Neural crest cell (in vitro differentiated cells): ENCODE measurements at places on chromosomes 5 and 9. TPM values are rescaled to one million over a fixed set of nuclear protein-coding genes. Genes with fewer than 3 reads are reported as not detected.

The CTSV gene
- 5.7 and 7.2 TPM in 2 replicates for total RNA-seq

The PCDHB13 gene
- 3.6 TPM in 2 replicates for total RNA-seq

The HRH2 gene
- 1.5 and 1.7 TPM in 2 replicates for total RNA-seq

The ZNF658 gene
- 8.0 and 8.1 TPM in 2 replicates for total RNA-seq

The GBGT1 gene
- 12.9 and 13.8 TPM in 2 replicates for total RNA-seq

The SPATA31E1 gene
- 0.16 and 0.21 TPM in 2 replicates for total RNA-seq

The GRM6 gene
- total RNA-seq = not detected in 2 replicates

The PCDHB16 gene
- total RNA-seq = 11.4 and 12.6 TPM in 2 replicates

The PCDHGA2 gene
- 0.32 and 0.54 TPM in 2 replicates for total RNA-seq

The FAM240B gene
- total RNA-seq = not detected in 2 replicates

The HACD4 gene
- 0.72 and 0.75 TPM in 2 replicates for total RNA-seq

The FAM151B gene
- total RNA-seq = 1.9 and 2.0 TPM in 2 replicates

The PRDM9 gene
- not detected in 2 replicates for total RNA-seq

The POU5F2 gene
- 0.55 and 0.68 TPM in 2 replicates for total RNA-seq

The PCDHGA11 gene
- total RNA-seq = 1.8 and 2.4 TPM in 2 replicates

The FBP1 gene
- total RNA-seq = 0.80 and 0.86 TPM in 2 replicates
